ENCODE measurements at places on chromosomes 1 and 21.

DNA sequence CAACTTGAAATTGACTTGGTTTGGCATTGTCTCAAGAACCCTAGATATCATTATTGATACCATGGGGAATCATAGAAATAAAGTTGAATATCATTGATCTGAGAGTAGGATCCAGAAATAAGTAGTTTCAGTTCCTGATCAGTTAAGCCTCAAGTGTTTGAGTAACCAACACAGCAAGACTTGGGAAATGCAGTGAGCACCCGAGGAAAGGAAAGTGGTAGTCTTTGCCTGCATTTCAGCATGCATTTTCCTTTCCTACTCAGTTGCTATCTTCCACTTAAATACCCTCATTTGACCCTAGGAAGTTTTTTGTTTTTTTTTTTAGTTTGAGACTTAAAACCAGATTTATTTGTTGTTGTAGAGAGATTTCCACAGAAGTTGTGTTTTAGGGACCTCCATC lies 18.9 kb downstream of the CLEC20A start:
- no peak for DNase-seq

GRCh38 chr1:156652131-156652991 lies 10.4 kb downstream of the BCAN start:
- no peak for DNase-seq

- no peak for DNase-seq
These were observed 35.6 kb upstream of the ADGRL4 start for GRCh38 chr1:79042117-79042516.

GRCh38 chr1:200850554-200850953 lies 22.2 kb upstream of the GPR25 start:
- DNase-seq = no peak

DNA sequence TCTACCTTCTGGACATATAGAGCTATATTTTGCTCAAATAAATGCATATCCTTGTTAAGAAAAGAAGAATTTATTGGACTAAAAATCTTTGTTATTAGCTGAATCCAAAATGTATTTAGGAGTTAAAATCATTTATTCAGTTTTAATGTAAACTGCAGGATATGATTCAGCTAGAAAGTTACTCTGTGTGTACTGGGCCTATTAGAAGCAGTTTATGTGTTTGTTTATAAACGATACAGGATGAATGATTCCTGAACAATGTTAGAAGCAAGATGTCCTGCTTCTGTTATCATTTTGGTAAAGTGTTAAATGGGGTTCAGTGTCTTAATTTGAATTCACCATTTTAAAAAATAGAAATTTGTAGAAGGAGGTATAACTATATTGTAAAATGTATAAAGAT lies 549.2 kb upstream of the ZRANB2 start:
- no peak for DNase-seq

- DNase-seq = no peak
These were observed 69.6 kb downstream of the RAVER2 start for GRCh38 chr1:64814427-64814826.

All from activated CD4-positive, alpha-beta T cell treated with anti-CD3 and anti-CD28 coated beads, Interleukin-2, amount 50 U/mL, for 1 hour (primary cell).